NCI-H524 treated with DMSO at 0.1 percent for 48 hours (cell line): ENCODE measurements at places on chromosomes 4 and X.

- DNase-seq = no peak
Measured at GRCh38 chrX:15679246-15679645, 14.6 kb upstream of the CLTRN start.

- DNase-seq = no peak
Measured at GRCh38 chr4:138450546-138451275, 208.6 kb upstream of the SLC7A11 start.

- DNase-seq = no peak
Measured at GRCh38 chrX:22810876-22811275, 188.9 kb upstream of the DDX53 start.

GRCh38 chr4:176538217-176538925, 218.6 kb downstream of the SPCS3 start:
- DNase-seq = no peak

- peak; percentile 19 for DNase-seq
Measured at GRCh38 chr4:40719008-40719623, 30.6 kb upstream of the NSUN7 start.

GRCh38 chrX:69424910-69425309, 79.2 kb upstream of the NALF2 start:
- peak; percentile 87 for DNase-seq

GRCh38 chr4:34091451-34091850, 2152.9 kb downstream of the ARAP2 start:
- DNase-seq = no peak

DNA sequence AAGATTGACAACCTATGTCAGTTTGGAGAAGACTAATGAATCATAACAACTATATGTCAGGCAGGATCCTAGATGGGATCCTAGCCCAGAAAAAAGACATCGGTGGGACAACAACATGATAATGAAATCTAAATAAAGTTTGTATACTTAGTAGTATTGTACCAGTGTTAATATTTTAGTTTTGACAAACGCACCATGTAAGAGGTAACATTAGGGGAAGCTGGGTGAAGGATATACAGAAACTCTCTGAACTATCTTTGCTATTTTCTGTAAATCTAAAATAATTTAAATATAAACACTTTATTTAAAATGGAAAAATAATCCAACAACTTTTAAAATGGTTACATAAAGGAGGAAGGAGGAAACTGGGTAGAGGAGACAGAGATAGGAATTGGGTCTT, 105.6 kb upstream of the AP1S2 start:
- DNase-seq = no peak

DNA sequence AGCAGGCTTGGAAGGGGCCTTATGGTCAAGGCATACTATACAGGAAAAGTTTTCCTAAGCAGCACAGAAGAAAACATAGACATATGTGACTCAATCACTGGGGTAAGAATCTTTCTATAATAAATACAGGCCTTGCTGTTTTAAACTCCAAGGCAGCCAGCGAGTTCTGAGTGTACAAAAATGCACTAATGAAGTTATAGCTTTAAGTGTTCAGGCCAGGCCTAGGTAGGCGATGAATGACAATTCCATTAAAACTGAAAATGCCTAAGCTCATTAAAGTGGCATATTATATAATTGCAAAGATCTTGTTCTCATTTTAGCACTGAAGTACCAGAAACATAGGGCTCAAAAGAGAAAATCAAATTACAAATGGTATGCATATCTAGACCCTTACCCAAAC, 716.4 kb upstream of the HS3ST1 start:
- DNase-seq = no peak

DNA sequence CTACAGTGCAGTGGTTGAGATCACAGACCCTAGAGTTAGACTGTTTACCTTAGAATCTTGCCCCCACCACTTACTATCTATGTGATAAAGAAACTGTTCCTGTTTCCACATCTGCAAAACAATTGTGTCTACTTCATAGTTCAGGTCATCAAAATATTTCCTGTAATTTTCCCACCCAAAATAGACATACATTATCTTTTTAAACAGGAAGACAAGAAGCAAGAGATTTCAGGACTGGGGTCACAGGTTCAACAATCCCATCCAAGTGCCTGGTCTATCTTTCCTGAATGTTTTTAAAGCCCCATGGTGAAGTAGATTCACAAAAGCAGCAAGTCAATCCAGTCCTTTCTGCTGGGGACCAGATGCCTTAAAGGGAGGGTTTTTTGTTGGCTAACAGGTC, 41.8 kb upstream of the CT47C1 start:
- DNase-seq = no peak

DNA sequence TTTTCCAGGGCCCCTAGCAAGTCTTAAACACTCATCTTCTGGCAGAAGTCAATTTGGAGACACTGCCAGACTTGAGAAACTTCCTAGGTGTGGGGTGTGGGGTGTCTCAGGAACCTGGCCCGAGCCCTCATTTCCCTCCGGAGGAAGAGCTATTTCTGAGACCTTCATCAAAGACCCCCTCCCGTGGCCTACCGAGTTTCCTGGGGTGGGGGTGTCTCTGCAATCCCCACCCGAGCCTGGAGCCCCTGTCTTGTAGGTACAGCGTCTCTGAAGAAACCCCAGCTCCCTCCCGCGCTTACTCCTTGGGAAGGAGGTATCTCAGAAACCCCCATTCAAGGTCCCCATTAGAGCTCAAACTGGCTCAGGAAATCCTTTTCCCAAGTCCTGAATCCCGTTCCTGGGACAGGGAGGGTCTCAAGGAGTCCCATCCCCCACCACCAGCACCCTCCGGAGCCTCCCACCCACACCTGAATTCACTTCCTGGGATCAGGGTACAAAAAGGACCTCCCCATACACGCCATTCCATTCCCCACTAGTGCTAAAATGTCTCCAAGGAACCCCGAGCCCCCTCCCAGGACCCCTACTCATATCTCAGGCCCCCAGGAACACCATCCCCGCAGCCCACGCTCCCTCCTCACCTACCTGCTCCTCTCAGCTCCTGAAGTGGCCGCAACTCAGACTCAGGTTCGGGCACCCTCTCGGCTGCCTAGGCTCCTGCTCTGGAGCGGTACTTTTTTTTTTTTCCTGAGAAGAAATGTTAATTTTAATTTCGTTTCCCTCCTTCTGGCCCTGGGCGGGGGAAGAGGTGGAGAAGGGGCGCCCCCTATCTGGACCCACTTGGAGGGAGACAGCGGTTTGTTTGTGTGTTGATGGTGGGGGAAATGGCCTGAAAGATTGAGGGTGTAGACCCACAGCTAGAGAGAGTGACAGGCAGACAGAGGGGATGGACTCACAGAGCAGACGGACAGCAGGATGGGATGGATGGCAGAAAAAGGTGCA, 1.1 kb downstream of the SLC38A5 start:
- DNase-seq = peak; percentile 15

- peak; percentile 90 for DNase-seq
Measured at GRCh38 chr4:28523681-28524190, 1663.1 kb downstream of the STIM2 start.

GRCh38 chr4:139777757-139778156, 112.1 kb downstream of the MGST2 start:
- DNase-seq = no peak

GRCh38 chrX:129769467-129770154, 10.1 kb upstream of the SASH3 start:
- DNase-seq = no peak

- no peak for DNase-seq
Measured at GRCh38 chr4:41070516-41071281, 143.6 kb downstream of the APBB2 start.

DNA sequence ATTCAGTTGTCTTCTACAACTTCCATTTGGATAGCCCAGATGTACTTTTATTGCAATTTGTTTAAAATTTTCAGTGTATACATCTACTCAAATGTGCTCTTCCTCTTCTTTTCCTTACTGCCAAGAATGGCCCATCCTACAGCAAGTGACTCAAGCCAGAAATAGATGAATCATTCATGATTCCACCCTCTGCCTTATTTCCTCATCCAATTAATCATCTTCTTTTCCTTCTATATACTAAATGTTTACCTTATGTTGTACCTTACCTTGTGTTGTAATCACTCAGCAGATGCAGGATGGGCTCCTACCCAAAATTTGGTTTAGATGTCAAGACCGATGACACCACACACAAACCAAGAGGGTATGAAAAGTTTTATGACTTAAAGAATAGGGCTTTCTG, 437.8 kb downstream of the GRXCR1 start:
- DNase-seq = no peak

GRCh38 chr4:144809056-144809640, 163.2 kb downstream of the HHIP start:
- no peak for DNase-seq

DNA sequence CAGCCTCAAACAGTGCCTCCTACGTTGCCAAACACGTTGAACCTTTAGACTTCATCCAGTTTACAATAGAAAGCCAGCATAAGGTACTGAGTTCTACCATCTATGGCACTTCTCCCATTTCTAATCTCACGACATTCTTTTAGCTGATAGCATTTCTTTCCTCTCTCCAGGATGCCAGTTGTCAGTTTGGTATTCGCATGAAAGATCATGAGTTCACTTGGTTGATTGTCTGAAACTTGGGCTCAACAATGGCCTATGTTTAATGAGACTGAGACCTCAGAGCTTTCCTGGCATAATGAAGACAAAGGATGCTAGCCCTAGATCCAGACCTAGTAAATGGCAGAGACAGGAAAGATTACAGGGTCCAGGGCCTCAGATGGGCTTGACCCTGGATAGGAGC, 69.2 kb upstream of the SPRY1 start:
- no peak for DNase-seq

GRCh38 chrX:19291086-19291485, 52.6 kb upstream of the PDHA1 start:
- no peak for DNase-seq

DNA sequence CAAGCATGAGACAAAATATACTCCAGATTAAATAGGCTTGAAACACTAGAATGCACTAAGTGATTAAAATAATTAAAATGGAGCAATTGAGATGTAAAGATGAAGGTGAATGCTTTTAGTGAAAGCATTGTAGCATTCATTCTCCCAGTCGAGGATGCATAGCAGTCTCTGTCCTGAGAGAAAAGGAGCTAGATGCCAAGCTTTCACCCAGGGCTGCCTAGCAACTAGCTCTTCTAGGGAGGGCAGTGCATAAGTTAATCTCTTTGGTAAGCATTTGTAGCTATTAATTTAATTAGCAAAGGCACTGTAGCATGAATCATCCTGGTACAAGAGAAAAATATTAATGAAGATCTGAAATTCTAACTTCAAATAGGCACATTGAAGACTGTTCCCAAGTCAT, 1014.8 kb downstream of the C4orf33 start:
- no peak for DNase-seq

GRCh38 chrX:123830309-123830708, 29.5 kb upstream of the XIAP start:
- DNase-seq = no peak

- no peak for DNase-seq
Measured at GRCh38 chrX:63720293-63720692, 64.7 kb downstream of the ARHGEF9 start.

- DNase-seq = no peak
Measured at GRCh38 chrX:51026862-51027261, 116.3 kb downstream of the BMP15 start.

DNA sequence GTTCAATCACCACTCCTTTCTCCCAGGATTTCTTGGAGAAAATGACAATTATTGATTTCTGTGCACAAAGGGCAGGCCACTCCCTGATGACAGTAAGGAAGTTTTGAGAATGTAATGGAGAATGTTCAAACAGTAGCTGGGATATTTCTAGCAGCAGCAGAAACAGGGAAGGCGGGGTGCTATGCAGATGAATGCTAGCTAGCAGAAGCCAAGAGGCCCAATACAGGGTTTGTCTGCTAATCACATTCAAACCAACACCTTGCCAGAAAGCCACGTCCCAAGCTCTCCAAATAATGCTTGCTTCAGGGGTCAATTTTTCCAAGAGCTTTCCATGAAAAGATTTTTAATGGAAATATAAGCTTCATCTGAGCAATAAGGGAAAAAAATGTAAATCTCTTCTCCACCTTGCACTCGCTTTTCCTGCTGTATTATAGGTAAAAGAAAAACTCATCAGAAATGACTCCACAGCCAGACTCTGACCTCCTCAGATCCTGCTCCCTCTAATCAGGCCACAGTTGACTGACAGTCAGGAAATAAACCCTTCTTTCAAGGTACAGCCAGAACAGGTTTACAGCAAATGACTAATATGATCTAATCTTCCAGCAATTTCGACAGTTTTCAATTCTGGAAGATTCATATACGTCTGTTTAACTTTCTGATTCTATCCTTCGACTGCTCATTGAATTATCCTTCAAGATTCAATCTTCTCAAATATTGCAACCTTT, 84.7 kb upstream of the PCDH19 start:
- DNase-seq = no peak

- no peak for DNase-seq
Measured at GRCh38 chrX:136773648-136774047, 7.1 kb downstream of the ARHGEF6 start.

- no peak for DNase-seq
Measured at GRCh38 chr4:94798808-94799207, 41.1 kb downstream of the BMPR1B start.

DNA sequence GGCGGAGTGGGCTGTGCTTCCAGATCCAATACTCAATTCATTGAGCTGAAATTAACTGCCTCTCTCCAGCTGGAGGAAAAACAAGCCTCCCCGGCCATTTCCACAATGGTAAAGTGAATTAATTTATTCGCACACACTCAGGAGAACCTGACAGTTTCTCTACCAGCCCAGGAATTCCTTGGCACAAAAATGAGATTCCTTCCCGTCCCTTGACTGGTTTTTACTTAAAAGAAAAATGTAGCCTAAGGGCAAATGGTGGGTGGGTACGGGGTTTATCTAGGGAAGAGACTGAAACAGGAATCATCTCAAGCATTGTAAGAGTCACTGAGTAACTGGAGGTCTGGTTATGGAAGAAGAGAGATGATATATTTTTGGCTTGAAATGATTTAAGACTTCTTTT, 102.7 kb downstream of the VCX3A start:
- DNase-seq = no peak

DNA sequence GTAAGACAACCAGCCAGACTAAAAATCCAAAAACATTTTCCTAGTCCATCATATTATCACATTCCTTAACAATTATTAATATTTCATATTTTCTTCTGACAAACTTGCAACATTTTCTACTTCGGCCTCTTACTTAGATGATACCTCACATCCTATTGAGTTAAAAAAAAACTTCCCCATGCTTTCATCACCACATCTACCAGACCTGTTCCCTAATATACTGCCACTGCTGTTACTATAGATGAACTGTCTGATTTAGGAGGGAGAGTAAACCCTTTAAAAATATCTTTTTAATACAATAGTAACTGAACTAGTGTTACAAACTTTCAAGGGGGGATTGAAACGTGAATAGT, 1.5 kb downstream of the FAM200B start:
- DNase-seq = no peak

- no peak for DNase-seq
Measured at GRCh38 chrX:147559191-147559590, 352.5 kb upstream of the FMR1 start.

DNA sequence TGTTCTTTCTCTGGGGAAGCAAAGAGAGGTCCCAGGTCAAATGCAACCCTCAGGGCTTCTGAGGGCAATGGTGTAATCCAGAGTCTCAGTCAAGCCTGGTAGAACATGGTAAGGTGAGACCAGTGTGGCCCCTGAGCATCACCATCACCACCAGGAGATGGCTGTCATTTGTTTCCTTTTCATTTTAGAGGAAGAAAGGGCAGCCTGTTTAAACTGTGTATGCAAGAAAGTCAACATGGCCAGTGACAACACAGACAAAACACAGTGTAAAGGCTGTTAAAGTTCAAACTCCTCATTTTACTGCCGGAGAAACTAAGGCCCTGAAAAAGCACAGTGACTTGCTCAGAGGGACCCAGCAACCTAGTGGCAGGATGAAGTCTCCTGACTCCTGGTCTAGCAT, 2.0 kb upstream of the EDA start:
- DNase-seq = no peak

- DNase-seq = no peak
Measured at GRCh38 chrX:116379854-116380253, 56.6 kb upstream of the SLC6A14 start.

GRCh38 chr4:48234575-48234974, 35.1 kb downstream of the TEC start:
- DNase-seq = no peak
